Lower lobe of right lung (tissue), 2 donors: ENCODE measurements at places on chromosomes 16 and 17. TPM values are rescaled to one million over a fixed set of nuclear protein-coding genes. Genes with fewer than 3 reads are reported as not detected.
A peak's percentile ranks its signal among the peaks of the same experiment; 100 is the strongest.

TMIGD1 gene
- total RNA-seq, result not detected

IRX6 gene
- total RNA-seq, result 3.5 TPM

HBA2 gene
- 232 TPM for total RNA-seq

NF1 gene
- 53.1 TPM for total RNA-seq

FAM171A2 gene
- 1.2 TPM for total RNA-seq

FBXO39 gene
- not detected for total RNA-seq

DNA sequence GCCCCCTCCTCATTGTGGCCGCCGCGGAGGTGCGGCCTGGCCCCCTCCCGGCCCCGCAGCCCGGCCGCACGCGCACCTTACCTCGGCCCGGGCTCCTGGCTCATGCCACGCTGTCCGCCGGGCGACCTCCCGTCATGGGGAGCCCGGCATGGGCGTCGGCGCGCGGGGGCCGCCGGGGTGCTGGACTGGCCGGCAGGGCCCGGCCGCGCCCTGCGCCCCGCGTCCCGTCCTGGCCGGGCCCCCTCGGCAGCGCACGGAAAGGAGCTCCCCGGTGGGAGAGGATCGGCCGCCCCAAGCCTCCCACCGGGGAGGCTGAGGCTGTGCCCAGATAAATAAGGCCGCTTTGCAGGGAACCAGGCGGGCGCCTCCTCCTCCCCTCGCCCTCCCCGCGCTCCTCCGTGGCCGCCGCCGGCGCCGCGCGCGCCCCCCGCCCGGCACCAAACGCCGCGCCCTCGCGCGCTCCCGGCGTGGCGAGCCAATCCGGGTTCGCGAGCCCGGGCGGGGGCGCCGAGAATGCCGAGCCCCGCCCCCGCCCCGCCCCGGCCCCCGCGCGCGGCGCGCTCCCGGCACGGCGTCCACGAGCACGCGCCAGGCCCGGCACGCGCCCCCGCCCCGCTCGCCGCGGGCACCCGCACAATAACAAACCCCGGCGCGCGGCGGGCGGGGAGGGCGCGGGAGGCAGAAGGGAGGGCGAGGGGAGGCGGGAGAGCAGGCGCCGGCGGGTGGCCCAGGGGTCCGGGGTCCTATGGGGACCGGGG lies at the start of gene FBXL16:
TSS of gene FBXL16 (minus strand) at position 371 of the 758 bp plus-strand sequence. CDS start 8,396 bp downstream, outside the sequence.
- DNase-seq, result no peak

GRCh38 chr16:16017812-16018211 lies 68.4 kb downstream of the ABCC1 start:
- DNase-seq, result no peak

DNA sequence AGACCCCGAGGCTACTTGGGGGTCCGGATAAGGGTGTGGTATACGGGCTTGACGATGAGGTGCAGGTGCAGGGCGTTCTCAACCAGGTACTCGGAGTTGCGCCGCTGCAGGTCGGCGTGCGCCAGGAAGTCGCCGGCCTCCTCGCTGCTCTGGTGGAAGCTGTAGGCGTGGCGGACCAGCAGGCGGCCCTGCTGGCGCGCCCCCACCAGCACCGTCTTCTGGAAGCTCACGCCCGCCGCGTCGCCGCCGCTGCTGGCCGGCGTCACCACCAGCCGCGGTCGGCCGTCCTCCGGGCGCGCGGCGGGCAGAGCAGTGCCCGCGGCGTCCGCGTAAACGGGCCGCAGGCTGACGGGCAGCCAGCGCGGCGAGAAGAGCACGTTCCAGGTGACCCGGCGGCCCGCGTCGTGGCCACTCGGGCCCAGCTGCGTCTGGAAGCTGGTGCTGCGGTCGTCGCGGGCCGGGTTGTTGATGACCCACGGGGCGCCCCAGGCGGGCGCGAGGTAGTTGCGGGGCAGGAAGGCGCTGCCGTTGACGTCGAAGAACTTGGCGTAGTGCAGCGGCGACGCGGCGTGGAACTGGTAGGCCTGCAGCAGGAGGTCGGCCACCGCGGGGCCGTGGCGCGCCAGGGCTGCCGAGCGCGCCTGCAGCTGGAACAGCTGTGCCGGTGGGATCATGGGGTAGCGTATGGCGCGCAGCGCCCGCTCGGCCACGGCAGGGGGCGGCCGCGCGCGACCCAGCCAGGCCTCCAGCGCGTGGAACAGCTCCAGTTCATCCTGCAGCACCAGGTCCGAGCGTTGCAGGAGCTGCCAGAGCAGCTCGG lies 4.8 kb downstream of the BTBD17 start:
- no peak for DNase-seq

DNA sequence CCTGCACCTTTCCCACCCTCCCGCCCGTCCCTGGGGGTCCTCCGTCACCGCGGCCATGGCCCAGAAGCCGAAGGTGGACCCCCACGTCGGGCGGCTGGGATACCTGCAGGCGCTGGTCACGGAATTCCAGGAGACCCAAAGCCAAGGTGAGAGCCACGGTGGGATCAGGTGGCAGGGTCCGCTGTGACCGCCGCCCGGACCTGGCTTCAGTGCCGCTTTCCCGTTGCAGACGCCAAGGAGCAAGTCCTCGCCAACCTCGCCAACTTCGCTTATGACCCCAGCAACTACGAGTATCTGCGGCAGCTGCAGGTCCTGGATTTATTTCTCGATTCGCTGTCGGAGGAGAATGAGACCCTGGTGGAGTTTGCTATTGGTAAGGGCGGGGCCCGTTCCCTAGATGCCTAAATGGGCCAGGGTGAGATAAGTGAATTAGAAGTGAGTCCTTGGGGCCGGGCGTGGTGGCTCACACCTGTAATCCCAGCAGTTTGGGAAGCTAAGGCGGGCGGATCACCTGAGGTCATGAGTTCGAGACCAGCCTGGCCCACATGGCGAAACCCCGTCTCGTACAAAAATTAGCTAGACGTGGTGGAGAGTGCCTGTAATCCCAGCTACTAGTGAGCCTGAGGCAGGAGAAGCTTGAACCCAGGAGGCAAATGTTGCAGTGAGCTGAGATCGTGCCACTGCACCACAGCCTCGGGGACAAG lies 617 bp downstream of the ARMC7 start:
- peak; percentile 60 for DNase-seq

GRCh38 chr17:20823905-20824304 lies 218.9 kb downstream of the USP22 start:
- DNase-seq, result no peak
